ENCODE measurements at places on chromosomes 7 and 10.

- no peak for DNase-seq
Observed at GRCh38 chr10:5506246-5506645, 6.9 kb upstream of the CALML5 start.

DNA sequence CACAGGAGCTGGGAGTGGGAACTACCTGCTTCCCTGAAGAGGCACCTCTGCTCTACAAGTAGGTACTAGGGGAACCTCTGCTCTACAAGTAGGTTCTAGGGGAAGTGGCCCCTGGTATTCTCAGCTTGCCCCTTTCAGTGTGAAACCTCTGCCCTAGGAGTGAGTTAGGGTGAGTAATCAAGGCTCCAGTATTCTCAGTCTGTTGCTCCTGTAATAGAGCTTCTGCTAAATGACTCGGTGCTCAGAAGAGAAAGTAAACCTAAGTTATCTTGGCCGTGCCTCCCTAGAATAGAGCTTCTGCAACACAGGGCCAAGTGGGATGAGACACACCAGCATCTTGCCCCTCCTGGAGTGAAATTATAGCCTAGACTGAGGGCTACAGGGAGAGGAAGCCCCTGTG lies 13.4 kb upstream of the RASSF4 start:
- no peak for DNase-seq

DNA sequence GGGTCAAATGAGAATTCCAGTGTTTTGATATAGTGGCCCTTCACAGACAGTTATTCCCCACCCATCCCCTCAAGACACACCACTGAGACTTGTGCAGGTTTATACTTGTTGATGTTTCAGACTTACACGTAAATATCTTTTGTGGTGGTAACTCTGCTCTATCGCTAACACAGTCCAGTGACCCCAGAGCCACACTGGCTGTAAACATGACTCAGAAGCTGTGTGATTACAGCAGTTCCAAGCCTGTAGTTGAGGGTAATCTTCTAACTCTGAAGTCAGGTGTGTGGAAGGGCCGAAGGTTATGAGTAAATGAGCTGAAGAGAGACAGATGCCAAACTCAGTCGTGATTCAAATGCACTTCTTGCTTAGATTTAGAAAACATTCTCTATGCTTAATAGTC lies 19.4 kb downstream of the NOBOX start:
- no peak for DNase-seq

DNA sequence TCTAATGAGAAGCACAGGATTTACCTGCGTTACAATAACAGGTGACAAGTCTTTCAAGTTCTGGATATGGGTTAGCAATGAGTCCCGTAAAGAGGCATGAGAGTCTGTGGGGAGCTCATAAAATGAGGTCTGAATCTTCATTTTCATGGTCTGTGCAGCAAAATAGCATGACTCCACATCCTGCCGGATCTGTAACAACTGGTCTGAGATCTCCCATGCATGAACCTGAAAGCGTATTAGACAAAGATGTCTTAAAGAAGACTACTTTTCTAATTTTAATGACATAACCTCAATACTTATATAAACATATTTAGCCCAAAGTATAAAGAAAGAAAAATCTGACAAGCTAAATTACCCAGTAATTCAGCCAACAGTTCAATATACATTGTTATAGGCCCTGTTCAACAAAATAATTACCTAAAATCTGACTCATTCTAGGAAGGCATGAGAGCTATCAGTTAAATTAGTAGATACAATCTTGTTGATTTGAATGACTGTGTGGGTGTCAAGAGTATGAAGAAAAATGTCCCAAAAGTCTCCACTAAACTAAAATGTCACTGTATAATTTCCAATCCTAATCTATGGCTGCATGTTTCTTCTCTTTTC lies 36.9 kb downstream of the TNPO3 start:
- DNase-seq = no peak

DNA sequence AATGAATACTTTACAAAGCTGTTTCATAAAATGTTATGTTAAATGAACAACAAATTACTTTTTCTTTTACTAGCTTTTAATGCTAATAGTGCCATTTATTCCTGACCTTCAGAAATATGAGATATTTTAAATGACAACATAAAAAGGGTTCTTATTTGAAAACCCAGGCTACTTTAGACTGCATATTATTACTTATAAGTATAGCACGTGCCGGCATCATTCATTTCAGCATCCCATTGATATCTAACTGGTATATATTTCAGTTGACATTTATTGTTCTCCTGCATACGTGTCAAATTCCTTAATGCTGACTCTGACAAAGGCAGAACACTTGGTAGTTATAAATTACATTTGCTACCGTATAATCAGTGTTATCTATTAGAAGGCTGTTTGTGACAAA lies 35.3 kb downstream of the PNLIPRP2 start:
- DNase-seq = no peak

DNA sequence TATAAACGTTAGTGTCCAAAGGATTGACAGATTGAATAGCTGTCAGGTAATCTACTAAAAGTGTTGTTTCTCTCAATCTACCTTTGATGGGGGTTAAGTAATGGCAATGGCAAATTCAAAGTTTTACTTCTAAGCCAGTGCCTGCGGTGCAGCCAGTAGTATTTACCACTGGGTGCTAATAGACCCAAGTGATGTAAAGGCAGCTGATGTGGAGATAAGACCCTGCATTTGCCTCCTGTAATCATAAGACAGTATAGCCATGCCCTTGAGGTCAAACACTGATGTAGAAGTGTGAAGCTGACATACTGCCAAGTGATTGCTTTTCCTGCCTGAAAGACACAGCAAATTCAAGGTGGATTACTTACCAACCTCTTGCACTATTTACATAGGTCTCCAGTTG lies 572.0 kb downstream of the GRID1 start:
- no peak for DNase-seq

DNA sequence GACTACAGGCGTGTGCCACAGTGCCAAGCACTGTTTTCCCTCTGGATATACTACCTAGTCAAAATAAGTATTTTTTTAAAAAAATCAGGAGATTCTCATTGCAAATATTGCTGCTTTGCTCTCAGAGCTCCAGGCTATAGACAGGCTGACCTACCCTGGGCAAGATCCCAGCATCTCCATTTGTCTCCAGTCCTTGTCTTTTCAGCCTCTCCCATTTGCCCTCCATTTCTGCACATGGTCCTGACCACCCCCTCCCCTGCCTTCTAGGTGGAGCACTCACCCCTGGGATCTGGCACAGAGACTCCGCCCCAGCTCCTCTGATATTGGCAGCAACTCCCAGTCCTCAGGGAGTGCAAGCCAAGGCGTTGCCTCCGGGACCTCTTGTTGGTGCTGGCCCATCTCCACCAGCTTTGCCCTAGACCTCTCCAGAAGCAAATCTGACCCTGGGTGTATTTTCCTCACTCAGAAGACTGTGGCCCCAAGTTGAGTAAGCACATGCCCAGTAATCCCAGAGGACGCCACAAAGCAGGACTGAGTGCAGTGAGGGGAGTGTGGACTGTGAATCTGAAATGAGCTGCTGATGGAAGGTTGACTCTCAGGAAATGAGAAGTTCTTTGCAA lies 120.6 kb downstream of the MTPAP start:
- no peak for DNase-seq

- DNase-seq = no peak
Observed at GRCh38 chr10:119191881-119192280, 13.3 kb upstream of the PRDX3 start.

GRCh38 chr7:68776326-68776725 lies 821.9 kb upstream of the AUTS2 start:
- DNase-seq = no peak

DNA sequence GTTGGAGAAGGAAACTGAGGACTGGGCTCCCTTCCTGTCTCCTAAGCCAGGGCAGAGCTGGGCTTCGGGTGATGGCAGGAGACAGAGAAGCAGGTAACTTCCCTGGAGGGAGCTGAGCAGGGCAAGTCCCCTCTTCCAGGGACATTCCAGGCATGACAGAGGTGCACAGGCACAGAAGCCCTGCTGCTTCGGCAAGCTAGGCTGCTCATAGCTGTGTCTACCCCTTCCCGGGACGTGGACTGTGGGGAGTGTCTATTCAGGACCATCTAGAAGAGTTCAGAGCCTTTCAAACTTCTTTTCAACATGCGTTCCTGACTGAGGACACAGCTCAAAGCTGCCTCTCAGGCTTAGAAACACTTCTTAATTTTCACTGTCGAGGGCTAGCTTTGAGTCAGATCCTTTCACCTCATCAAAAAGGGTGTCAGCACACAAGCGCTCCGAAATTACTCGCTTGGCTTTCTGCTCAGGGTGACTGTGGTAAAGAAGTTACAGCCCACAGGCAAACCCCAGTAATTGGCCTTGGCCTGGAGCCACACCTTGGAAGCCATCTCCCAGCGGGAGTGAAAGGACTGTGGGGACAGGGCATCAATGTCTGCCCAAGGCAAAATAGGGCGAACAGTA lies 63.7 kb upstream of the STEAP1B start:
- no peak for DNase-seq

DNA sequence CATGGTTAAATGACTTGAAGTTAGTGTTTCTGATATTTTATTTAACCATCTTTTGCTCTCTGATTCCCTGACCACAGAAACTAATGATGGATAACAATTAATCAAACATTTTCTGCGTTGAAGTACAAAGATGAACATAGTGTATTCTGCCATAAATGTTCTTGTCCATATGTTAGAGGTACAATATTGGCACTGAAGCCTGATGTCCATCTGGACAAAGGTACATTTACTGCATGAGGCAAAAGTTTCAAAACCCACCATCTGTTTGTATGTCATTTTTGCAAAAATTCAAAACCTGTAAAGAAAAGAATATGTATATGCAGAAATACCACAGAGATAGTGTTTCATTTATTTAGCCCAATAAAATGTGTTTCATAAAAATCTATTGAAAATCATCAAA lies 861.5 kb downstream of the ANKRD7 start:
- DNase-seq = no peak

DNA sequence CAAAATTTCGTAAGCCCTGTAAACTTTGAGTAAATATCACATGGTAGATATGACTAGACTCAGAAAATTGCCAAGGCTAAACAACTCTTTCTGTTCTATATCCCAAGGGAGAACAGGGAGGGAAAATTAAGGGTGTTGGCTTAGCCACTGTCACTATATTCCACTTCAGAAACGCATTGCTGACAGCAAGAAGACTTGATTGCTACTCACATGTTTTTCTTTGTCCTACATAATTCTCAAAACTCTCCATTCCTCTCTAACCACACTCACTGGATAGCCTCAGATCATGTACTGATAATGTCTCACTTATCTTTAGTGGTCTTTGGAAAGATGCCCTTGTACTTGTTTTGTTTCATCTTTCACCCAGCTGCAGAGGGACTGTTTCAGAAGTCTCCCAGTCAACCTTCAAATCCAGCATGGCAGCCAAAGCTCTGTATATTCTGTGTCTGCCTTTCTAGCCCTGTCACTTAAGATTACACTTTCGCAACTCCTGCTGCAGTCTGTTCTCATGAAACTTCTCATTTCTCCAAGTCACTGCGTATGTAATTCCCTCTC lies 582.4 kb upstream of the FZD8 start:
- DNase-seq = no peak

DNA sequence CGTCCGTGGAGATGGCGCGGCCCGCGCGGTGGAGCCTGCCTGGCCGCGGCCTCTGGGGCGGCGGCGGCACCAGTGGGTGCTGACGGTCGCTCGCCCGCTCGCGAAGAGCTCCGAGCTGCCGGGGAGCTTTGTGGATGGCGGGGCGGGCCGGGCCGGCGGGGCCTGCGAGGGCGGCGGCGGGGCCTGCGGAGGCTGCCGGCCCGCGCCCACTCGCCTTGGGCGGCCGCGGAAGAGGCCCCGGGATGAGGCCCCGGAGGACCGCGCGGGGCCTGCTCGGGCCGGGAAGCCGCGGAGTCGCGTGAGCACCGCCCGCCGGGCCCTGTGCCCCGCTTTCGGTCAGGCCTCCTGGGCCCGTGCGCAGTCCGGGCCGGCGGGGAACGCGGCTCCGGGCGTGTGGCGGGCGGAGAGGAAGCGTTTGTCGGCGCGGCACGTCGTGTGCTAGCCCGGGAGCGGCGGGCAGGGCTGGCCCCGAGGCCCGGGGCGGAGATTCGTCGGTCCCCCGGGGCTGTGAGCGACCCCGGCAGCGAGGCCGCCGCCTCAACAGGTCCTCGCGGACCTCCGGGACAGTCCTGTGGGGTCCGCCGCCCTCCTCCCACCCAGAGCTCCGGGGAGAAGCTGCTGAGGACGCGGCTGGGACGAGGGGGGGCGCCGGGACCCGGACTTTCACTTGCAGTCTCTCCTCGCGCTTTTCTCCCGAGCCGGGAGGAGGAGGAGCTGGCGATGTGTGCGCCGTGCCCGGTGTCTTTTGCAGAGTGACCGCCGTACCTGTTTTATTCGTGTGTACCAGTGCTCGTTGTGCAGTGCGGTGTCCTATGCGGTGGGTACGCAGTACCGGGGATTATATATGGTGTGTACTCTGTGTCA lies 578 bp downstream of the ZMYND11 start:
- DNase-seq = peak; percentile 16

GRCh38 chr7:148572067-148572522 lies 18.5 kb upstream of the C7orf33 start:
- DNase-seq = no peak

DNA sequence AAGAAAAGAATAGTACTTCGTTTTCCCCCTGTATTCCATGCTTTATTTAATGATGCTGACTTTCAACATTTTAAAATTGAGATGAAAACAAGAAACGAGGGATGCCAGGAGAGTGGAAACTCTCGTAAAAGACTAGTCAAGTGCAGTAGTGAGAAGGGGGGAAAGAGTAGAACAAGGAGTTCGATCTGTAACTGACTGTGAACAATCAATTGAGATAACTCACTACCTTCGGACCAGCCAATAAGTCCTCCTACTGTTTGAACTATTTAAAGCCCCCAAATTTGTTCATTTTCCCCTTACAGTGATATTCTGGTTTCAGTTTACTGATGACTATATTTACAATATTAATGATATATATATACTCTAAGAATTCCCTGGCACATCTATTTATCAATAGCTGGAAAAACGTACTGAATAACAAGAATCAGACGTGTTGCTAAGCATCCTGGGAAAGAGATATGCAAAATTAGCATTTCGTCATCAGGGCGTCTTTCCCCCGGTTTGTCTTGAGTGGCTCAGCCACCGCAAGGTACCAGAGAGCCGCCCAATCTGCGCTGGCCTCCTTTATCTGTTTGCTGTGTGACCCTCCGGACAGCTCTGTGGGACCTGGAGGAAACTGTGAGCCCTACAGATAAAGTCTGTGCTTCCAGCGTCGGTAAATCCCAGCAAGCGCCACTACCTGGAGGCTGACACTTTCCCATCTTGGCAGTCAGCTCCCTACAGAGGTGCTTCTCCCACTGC lies 41.1 kb downstream of the PDIA4 start:
- DNase-seq = peak; percentile 73

Data from NCI-H2107 (cell line).